ENCODE measurements at places on chromosomes 16 and 17. TPM values are rescaled to one million over a fixed set of nuclear protein-coding genes. Genes with fewer than 3 reads are reported as not detected.

GRCh38 chr16:30381291-30382041, 895 bp downstream of the SEPTIN1 start:
- H3K27ac ChIP-seq = peak overlapping the region; percentile 98
- H3K4me3 ChIP-seq = peak overlapping the region; percentile 93
- peaks cover 25% of the 10 kb centered on the region for H3K36me3 ChIP-seq
- DNase-seq = peak; percentile 56
- H3K27me3 ChIP-seq = no peaks in the 10 kb centered on the region

- no peaks in the 10 kb centered on the region for H3K27me3 ChIP-seq
- no peak overlapping the region for H3K27ac ChIP-seq
- peaks cover 1% of the 10 kb centered on the region for H3K4me1 ChIP-seq
- no peak overlapping the region for H3K4me3 ChIP-seq
- no peaks in the 10 kb centered on the region for H3K36me3 ChIP-seq
These were observed 351.6 kb downstream of the SNX29 start for GRCh38 chr16:12327971-12328726.

DNA sequence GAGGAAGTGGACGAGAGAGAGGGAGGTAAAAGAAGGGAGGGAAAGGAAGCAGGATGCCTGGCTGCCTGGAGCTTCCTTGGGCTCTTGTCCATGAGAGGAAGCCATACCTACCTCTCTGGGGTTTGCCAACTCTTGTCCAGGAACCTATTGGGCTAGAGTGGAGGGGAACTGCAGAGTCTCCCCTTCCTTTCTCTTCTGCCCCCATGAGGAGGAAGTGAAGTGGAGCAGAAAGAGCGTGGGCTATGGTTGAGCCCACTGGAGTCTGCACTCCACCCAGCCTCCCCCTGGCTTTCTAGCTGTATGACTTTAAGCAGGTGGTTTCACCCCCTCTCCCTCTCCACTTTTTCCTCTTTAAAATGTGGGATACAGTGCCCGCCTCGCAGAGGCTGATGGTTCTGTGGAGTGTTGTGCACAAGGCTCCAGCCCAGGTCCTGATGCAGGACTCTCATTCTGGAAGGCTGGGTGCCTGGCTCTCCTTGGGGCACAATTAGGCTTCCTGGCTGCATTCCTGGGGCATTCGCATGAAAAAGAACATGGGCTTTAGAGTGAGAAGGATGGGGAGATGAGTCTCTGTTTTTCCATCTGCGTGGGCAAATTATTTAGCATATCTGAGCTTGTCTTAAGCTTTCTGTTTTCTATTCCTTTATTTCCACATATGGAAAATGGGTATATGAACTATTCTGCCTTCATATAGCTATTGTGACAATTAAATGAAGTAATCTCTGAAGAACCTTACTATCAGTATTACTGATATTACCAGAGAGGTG, 40.7 kb downstream of the HLF start:
- peaks cover 19% of the 10 kb centered on the region for H3K27me3 ChIP-seq
- peaks cover 4% of the 10 kb centered on the region for H3K4me1 ChIP-seq
- no peak for DNase-seq
- no peak overlapping the region for H3K27ac ChIP-seq
- no peak overlapping the region for H3K4me3 ChIP-seq

DNA sequence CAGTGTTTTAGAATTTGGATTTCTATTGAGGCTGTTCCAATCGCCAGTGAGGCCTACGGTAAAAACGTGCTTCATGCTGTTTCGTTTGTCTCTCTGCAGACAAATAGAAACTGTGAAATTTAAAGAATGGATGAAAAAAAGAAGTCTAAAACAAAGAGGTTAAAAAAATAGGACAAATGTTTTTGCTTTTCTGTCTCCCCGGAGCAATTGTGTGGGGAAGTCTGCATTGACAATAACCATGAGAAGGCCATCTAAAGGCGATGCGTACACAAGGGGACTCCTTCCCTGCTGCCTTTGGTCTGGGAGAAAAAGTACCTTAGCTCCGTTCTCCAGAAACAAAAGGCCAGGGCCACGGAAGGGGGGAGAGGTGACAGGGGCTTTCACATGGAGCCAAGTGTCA, 4.6 kb upstream of the ZFHX3 start:
- no peak for DNase-seq
- H3K27me3 ChIP-seq = peaks cover 34% of the 10 kb centered on the region
- peaks cover 19% of the 10 kb centered on the region for H3K4me1 ChIP-seq

DNA sequence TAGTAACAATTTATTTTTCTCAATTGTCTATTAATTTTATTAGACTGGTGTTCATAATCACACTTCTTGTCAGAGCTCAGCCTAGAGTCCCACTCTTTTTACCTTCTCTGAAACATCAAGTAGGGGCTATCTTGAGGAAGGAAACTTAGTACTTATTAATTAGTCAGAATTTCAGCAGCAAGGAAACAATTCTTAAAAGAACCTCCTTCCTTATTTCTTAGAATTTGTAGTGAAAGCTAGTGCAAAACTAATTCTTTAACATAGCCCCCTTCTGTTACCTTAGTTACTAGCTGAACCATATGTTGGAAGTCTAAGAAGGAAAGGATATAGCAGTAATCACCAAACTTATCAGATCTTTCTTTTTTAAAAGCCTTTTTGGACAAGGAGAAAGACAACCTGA, 35.2 kb downstream of the MAP2K4 start:
- no peaks in the 10 kb centered on the region for H3K27me3 ChIP-seq
- peak overlapping the region; percentile 88 for H3K27ac ChIP-seq
- peak overlapping the region; percentile 72 for H3K4me3 ChIP-seq
- H3K4me1 ChIP-seq = peaks cover 51% of the 10 kb centered on the region

- H3K4me3 ChIP-seq = peak overlapping the region; percentile 91
- no peaks in the 10 kb centered on the region for H3K27me3 ChIP-seq
- peak overlapping the region; percentile 82 for H3K27ac ChIP-seq
- DNase-seq = peak; percentile 49
- peaks cover 38% of the 10 kb centered on the region for H3K4me1 ChIP-seq
- no peaks in the 10 kb centered on the region for H3K36me3 ChIP-seq
These were observed 1.1 kb downstream of the MT2A start for GRCh38 chr16:56609463-56609921.

DNA sequence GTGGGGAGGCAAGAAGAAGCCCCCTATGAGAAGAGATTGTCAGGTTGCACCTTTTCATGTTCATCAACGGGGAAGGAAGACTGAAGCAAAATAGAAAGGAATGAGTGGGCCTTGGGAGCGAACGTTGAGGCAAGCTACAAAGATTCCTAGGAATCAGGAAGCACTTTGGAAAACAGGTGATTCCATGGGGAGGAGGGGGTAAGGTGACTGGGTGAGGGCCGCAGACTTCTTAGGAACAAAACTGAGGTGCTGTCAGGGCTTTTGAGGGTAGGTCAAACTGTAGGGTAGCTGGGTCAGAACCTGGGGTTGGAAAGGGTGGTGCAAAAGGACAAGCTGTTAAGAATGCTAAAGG, 528 bp downstream of the ITFG1 start:
- peak overlapping the region; percentile 85 for H3K4me3 ChIP-seq
- peaks cover 10% of the 10 kb centered on the region for H3K36me3 ChIP-seq
- no peaks in the 10 kb centered on the region for H3K27me3 ChIP-seq
- H3K4me1 ChIP-seq = peaks cover 25% of the 10 kb centered on the region
- no peak for DNase-seq

- no peaks in the 10 kb centered on the region for H3K27me3 ChIP-seq
- no peak for DNase-seq
- no peak overlapping the region for H3K4me3 ChIP-seq
- peaks cover 8% of the 10 kb centered on the region for H3K4me1 ChIP-seq
- H3K27ac ChIP-seq = no peak overlapping the region
These were observed 571 bp upstream of the NME1 start for GRCh38 chr17:51152766-51153209.

DNA sequence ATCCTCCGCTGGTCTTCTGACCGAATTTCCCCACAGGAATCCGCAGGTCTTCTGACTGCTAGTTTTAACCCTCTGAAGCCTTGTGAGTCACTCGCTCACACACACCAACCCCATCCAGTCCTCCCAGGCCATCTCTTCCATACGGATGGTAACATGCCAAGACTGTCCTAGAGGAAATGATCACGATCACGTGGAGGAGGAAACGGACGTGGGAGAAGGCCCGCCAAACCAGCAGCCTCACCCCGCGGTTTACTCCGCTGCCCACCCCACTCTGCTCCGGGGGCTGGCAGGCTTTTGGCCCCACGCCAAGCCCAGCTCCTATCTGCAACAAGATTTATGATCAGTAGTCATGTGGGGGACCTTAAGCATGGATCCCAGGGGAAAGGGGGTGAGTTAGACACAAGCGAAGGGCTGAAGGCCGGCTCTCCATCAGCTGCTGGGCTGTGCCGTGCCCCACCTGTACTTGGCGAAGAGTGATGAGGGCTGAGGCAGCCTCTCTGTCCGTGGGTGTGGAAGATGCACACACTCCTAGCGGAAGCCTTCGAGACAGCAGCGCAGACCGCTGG, 1.5 kb upstream of the FAAP100 start:
- peak overlapping the region; percentile 88 for H3K27ac ChIP-seq
- peaks cover 8% of the 10 kb centered on the region for H3K36me3 ChIP-seq
- H3K4me1 ChIP-seq = peaks cover 19% of the 10 kb centered on the region
- no peak for DNase-seq
- H3K4me3 ChIP-seq = peak overlapping the region; percentile 87
- no peaks in the 10 kb centered on the region for H3K27me3 ChIP-seq

DNA sequence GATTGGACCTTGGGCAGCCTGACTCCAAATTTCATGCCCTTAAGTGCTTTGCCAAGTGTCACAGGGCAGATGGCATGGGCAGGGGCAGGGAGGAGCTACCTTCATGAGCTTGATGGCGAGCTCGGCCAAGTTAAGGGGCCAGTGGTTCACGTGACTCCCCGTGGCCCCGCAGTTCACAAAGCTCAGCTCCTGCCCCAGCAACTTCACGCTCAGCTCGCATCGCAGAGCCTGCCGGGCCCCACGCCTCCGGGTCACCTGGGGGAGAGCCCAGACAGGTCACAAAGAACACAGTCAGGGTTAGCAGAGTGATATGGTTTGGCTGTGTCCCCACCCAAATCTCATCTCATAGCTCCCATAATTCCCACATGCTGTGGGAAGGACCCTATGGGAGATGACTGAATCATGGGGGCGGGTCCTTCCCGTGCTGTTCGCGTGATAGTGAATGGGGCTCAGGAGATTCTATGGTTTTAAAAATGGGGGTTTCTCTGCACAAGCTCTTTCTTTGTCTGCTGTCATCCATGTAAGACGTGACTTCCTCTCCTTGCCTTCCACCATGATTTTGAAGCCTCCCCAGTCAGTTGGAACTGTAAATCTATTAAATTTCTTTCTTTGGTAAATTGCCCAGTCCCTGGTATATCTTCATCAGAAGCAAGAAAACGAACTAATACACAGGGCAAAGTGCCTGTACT, 108.1 kb downstream of the LITAF start:
- no peak overlapping the region for H3K4me3 ChIP-seq
- H3K36me3 ChIP-seq = no peaks in the 10 kb centered on the region
- DNase-seq = no peak
- H3K27me3 ChIP-seq = no peaks in the 10 kb centered on the region
- no peak overlapping the region for H3K27ac ChIP-seq
- no peaks in the 10 kb centered on the region for H3K4me1 ChIP-seq

DNA sequence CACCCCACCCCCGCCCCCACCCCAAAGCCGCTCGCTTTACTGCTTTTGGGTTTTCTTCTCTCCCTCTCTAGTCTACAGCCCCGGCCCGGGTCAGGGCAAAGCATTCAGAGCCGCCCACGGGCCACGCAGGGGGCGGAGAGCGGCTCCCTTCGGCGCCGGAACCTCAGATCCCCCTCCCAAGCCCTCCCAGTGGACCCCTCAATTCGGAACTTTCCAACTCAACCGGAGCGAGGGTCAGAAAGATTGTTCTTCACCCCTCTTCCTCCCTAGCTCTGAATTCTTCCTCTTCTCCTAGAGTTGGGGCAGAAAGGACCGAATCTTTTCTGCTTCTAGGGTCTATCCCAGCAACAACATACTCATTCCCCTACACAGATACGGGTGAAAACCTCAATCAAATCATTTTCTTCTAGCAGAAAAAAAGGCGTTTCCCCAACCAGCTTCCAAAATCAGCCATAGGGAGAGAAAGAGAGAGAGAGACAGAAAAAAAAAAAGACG, 1.0 kb downstream of the HOXB2 start:
- H3K4me1 ChIP-seq = peaks cover 50% of the 10 kb centered on the region
- peaks cover 8% of the 10 kb centered on the region for H3K36me3 ChIP-seq
- peaks cover 18% of the 10 kb centered on the region for H3K27me3 ChIP-seq
- peak; percentile 66 for DNase-seq
- H3K27ac ChIP-seq = peak overlapping the region; percentile 97

- DNase-seq = no peak
- no peaks in the 10 kb centered on the region for H3K36me3 ChIP-seq
- no peak overlapping the region for H3K27ac ChIP-seq
- no peak overlapping the region for H3K4me3 ChIP-seq
- H3K4me1 ChIP-seq = no peaks in the 10 kb centered on the region
- no peaks in the 10 kb centered on the region for H3K27me3 ChIP-seq
These were observed 58.6 kb upstream of the DNAH9 start for GRCh38 chr17:11539637-11540036.

GRCh38 chr17:8275421-8276290, 12.8 kb upstream of the RANGRF start:
- H3K27me3 ChIP-seq = no peaks in the 10 kb centered on the region
- no peak overlapping the region for H3K27ac ChIP-seq
- no peak for DNase-seq
- no peaks in the 10 kb centered on the region for H3K4me1 ChIP-seq

- no peak overlapping the region for H3K4me3 ChIP-seq
- no peaks in the 10 kb centered on the region for H3K27me3 ChIP-seq
- H3K27ac ChIP-seq = no peak overlapping the region
- peaks cover 36% of the 10 kb centered on the region for H3K36me3 ChIP-seq
These were observed 122.0 kb upstream of the NACA2 start for GRCh38 chr17:61713035-61713434.

DNA sequence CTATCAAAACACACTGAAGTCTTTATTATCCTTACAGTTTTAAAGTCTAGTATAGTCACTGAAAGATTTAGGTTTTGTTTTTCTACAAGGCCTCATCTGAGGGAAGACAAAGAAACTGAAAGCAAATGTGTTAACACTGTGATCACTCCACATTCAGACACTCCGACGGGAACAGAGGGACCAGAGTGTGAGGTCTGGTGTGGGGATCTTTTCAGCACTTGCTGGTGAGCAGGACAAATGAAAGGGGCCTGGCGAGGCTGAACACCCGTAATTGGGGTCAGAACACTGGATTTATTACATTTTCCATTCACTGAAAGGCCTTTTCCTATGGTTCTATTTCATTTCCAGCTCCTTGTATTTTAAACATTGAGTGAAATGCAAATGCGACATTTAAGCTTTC, 910.5 kb downstream of the CDH11 start:
- H3K27me3 ChIP-seq = no peaks in the 10 kb centered on the region
- no peaks in the 10 kb centered on the region for H3K36me3 ChIP-seq
- no peak overlapping the region for H3K27ac ChIP-seq
- no peak for DNase-seq
- no peaks in the 10 kb centered on the region for H3K4me1 ChIP-seq

Gene SPAG5
- 109 TPM for total RNA-seq

Gene PIGQ
- total RNA-seq = 46.3 TPM

Gene METTL16
- total RNA-seq = 36.6 TPM

Gene PPY
- total RNA-seq = not detected

Gene RAB37
- 24.7 TPM for total RNA-seq

Gene WNT9B
- not detected for total RNA-seq
